NCI-H1417 (cell line): ENCODE measurements at places on chromosomes 7 and 10.

GRCh38 chr7:41107938-41108448, 594.9 kb downstream of the INHBA start:
- DNase-seq = no peak

- DNase-seq = peak; percentile 11
These were observed 349.4 kb downstream of the EXOC4 start for GRCh38 chr7:133602291-133602690.

DNA sequence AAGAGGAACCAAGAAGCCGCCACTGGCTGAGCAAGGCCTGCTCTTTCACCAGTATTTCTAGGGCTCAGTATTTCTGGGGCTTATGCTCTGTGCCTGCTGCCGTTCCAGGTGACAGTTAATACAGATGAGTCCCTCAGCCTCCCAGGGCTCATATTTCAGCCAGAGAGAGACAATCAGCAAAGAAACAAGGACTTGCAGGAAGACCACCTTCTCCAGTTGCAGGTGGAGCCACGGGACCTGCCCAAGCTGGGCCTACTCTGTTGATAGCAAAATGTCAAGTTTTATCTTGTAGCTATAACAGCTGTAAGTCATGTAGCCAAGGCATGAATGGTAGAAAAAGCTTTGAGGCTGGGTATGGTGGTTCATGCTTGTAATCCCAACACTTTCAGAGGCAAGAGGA, 42.7 kb downstream of the NPTX2 start:
- DNase-seq = no peak

DNA sequence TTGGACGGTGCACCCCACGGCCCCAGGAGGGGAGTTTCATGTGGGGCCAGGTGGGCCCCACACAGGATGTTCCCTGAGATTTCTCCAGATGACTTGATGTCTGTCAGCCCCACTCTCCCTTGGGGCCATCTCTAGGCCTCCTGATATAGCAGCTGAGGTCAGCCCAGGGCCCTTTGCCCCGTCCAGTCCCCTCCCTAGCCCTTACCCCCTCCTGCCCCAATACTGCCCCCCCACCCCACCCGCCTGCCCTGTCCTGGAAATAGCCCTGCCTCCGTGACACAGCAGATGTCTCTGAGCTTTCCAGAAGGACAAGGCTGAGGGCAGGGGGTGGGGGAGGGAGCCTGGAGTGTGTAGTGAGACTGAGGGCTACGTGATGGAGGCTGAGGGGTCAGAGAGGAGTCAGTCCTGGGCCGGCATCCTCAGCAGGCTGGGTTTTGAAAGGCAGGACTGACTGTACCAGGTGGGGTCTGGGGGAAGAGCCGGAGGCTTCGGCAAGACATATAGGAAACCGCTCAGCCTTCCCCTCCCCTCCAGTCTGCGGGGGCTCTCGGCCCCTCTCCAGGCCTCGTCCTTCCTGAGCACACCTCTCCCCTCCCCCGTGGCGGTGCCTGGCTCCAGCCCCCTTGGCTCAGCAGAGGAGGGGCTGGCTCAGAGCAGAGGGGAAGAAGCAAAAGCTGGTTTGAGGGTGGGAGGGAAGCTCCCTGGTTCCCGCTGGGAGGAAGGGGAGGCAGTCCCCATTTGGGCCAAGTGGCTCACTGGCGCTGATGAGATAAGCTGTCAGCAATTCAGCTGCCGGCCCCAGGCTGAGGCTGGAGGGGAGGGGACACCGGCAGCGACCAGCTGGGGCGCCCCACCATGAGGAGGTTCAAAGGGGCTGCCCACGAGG, 2.0 kb downstream of the FLNC start:
- no peak for DNase-seq

- DNase-seq = no peak
These were observed 18.0 kb downstream of the CHST15 start for GRCh38 chr10:124075231-124075955.

- DNase-seq = no peak
These were observed 61.5 kb downstream of the FZD1 start for GRCh38 chr7:91325726-91326125.

DNA sequence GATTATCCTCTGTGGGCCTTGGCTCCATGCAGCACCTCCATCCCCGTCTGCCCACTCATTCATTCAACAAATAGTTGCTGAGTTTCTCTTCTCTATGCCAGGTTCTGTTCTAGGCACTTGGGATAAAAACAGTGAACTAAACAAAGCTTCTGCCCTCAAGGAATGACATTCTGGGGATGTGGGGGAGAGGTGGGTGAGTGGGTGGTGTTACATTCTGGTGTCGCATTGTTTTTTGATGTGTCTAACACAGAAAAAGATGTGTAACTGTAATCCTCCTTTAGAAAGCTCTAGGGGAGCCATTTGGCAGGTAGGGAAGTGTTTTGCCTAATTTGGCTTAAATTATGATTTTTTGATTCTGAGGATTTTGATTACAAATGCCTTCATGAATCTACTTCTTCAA, 21.4 kb downstream of the AUTS2 start:
- DNase-seq = no peak
